ENCODE measurements at places on chromosomes 7 and 10.

DNA sequence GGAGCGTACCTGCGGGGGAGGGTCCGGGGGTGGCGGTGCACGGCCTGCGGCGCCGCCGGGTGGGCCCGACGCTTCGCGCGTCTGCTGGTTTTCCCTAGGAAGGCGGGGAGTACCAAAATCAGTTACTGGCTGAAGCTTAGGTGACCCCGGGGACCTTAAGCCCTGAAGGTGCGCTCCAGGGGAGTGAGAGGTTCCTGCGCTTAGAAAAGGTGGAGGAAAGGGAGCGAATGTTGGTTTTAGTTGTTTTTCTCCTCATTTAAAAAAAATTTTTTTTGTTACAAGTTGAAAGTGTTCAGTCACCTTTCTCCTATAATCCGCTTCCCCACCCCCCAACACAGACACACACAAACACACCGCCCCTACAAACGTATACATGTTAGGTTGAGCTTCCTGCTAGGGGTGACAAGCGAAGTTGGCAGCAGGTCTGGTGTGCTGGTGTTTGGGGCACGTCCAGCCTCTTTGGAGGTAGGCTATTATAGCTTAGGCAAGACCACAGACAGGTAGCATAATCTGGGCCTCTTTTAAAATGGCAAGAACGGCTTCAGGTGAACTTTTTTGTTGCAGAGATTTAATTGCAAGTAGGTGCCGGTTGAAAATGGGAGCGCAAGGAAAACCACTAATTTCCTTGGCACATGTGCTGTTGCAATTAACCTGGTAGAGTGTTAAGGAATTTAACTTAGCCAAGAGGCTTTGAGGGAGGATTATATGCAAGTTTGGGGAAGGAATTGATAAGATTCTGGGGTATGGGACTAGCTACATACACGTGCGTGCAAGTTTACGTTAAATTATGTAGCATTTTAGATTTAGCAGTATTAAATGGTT is 945 bp downstream of the ADD3 start:
- H3K4me1 ChIP-seq, result peaks cover 63% of the 10 kb centered on the region
- no peaks in the 10 kb centered on the region for H3K27me3 ChIP-seq
- peak; percentile 52 for DNase-seq

- no peak overlapping the region for H3K27ac ChIP-seq
- no peaks in the 10 kb centered on the region for H3K36me3 ChIP-seq
- H3K4me3 ChIP-seq, result no peak overlapping the region
Observed at GRCh38 chr10:16809074-16809718, 8.0 kb downstream of the RSU1 start.

DNA sequence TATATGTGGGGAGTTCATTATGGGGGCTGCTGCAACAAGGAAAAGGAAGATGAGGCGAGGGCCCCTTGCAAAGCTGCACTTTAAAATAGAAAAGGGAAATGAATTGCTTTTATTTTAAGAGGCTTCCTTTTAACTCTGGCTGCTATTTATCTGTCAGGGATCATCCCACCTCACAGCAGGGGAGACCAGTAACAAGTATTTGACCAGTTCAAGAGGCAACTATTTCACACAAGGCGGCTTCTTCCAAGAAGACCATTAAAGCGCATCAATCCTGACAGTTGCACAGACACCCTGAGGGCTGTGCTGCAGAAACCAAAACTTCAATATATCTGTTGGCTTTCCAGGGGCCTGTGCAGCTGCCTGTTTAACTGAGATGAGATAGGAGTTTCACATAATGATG is 1009.2 kb downstream of the SORCS3 start:
- DNase-seq, result no peak
- H3K36me3 ChIP-seq, result no peaks in the 10 kb centered on the region
- H3K27ac ChIP-seq, result no peak overlapping the region
- H3K27me3 ChIP-seq, result no peaks in the 10 kb centered on the region

DNA sequence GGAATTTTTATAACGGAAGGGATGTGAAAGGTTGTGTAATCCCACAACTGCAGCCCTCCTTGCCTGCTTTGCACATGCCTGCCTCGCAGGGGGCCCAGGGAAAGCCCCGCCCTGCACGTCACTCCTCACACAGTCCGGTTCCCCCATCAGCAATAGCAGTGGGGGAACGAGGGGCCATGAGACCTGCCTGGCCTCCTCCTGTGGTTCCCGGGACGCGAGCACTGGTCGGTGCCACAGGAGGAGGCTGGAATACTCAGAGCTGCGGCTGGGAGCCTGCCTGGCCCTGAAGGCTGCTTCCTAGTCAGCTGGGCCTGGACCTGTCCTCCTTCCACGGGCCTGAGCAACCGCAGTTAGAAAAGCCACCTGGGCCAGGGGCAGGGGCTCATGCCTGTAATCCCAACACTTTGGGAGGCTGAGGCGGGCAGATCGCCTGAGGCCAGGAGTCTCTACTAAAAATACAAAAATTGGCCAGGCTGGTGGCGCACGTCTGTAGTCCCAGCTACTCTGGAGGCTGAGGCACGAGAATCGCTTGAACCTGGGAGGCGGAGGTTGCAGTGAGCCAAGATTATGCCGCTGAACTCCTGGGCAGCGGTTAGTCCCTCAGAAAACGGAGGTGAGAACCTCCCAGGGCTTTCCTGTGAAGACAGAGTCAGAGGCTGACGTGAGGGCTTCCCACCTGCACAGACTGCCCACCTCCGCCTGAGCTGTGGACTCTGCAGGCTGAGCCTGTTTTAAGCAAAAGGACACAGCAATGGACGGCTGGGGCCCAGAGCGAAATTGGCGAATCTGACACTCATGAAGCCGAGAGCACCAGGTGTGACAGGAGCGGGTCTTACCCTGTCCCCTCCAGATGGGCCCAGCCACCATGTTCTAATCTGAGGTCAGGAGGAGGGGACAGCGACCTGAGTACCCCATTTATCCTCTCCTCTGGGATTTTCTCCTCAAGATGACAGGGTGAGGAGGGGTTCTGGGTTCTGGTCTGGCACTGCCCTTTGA is 52.9 kb downstream of the VIPR2 start:
- DNase-seq, result no peak
- no peak overlapping the region for H3K27ac ChIP-seq
- H3K4me3 ChIP-seq, result no peak overlapping the region
- H3K27me3 ChIP-seq, result peaks cover 3% of the 10 kb centered on the region

DNA sequence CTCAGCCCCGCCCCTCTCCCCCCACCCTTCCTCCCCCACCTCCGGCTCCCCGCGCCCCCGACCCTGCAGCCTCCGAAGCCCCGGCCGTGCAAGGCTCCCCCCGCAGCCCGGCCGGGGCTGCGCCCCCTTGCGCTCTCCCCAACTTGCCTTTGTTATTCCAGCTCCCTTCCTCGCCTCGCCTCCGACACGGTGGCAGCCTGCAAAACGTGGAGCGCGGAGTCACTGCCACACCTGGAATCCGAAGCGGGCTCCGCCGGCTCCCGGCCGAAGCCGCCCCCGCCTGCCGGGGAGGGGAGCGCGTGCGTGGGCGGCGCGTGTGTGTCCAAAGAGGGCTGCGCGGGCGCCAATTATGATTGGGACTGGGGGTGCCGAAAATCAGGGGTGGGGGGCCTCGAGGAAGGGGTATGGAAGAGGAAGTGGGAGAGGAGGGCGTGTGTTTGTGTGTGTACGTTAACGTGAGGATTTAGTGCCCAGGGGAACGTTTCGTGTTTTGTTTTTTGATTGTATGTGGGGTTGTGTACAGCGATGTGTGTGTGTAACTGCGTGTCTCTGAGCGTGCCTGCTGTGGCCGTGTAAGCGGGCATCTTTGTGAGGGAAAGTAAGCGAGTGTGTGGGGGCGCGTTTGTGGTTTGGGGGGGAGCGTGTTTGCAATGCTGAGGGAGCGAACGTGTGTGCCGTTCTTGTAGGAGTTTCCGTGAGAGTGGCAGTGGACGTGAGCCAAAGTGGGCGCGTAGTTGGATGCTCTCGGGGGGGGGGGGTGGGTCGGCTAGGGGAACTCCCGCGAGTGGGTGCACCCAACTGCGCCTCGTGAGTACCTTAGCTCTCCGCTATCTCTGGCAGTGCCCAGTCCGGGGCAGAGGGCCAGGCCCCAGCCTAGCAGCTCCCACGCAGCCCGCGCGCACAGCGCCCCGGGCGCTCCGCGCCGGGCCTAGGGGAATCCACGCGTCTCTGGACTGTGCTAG is 1.2 kb upstream of the ZMIZ1 start:
- H3K4me1 ChIP-seq, result peaks cover 56% of the 10 kb centered on the region
- H3K27ac ChIP-seq, result peak overlapping the region; percentile 29
- no peaks in the 10 kb centered on the region for H3K36me3 ChIP-seq

DNA sequence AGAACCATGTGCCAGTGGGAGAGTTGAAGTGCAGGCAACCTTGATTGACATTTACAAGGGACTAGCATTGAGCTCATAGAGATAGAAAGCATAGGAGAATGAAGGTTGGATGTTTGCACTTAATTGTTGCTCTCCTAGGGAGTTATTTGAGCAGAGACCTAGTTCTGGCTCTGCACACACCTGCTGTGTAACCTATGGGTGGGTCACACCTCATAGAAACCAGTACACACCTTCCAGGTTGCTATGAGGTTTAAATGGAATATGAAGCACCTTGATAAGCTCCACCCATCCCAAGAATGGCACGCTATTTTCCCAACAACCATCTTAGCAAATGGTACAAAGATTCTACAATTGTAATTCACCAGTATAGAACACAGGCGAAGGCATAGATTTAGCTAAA is 86.2 kb upstream of the AOAH start:
- H3K36me3 ChIP-seq, result no peaks in the 10 kb centered on the region
- H3K27me3 ChIP-seq, result no peaks in the 10 kb centered on the region
- no peak overlapping the region for H3K27ac ChIP-seq
- no peak for DNase-seq
- H3K4me1 ChIP-seq, result peaks cover 25% of the 10 kb centered on the region
- no peak overlapping the region for H3K4me3 ChIP-seq

DNA sequence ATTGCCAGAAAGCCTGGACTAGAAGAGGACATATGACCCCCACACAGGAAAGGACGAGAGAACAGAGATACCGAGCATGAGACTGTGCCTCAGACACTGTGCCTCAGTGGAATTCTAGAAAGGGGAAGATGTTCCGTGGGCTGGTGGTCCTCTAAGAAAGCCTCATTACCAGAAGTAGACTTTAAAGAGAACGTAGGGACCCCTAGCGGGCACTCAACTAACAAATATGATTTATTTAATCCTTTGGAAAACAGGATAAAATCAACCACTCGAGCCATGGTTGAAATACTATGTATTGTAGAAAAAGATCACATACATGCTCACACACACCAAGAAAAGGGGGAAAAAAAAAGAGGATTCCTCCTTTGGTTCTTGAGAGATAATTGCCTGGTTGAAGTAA is 701.2 kb upstream of the SORCS1 start:
- no peak overlapping the region for H3K27ac ChIP-seq
- no peak overlapping the region for H3K4me3 ChIP-seq
- no peaks in the 10 kb centered on the region for H3K4me1 ChIP-seq
- no peaks in the 10 kb centered on the region for H3K36me3 ChIP-seq
- no peak for DNase-seq
- H3K27me3 ChIP-seq, result no peaks in the 10 kb centered on the region

DNA sequence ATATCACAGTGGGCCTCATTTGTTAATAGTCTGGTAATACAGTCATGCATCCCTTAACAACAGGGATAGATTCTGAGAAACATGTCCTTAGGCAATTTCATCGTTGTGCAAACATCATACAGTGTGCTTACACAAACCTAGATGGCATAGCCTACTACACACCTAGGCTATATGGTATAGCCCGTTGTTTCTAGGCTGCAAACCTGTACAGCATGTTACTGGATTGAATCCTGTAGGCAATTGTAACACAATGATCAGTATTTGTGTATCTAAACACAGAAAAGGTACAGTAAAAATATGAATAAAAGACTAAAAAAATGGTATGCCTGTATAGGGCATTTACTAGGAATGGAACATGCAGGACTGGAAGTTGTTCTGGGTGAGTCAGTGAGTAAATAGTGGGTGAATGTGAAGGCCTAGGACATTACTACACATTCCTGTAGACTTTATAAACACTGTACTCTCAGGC is 12.0 kb upstream of the RHOBTB1 start:
- DNase-seq, result peak; percentile 81
- 0 out of 3 replicates have a peak, but pooled peaks cover 5% of the 10 kb centered on the region for H3K36me3 ChIP-seq
- H3K27ac ChIP-seq, result peak overlapping the region; percentile 64

GRCh38 chr10:68088740-68089139 is 13.7 kb upstream of the HERC4 start:
- H3K27me3 ChIP-seq, result 0 out of 3 replicates have a peak, but pooled peaks cover 4% of the 10 kb centered on the region
- H3K27ac ChIP-seq, result no peak overlapping the region
- no peak overlapping the region for H3K4me3 ChIP-seq
- H3K4me1 ChIP-seq, result no peaks in the 10 kb centered on the region

DNA sequence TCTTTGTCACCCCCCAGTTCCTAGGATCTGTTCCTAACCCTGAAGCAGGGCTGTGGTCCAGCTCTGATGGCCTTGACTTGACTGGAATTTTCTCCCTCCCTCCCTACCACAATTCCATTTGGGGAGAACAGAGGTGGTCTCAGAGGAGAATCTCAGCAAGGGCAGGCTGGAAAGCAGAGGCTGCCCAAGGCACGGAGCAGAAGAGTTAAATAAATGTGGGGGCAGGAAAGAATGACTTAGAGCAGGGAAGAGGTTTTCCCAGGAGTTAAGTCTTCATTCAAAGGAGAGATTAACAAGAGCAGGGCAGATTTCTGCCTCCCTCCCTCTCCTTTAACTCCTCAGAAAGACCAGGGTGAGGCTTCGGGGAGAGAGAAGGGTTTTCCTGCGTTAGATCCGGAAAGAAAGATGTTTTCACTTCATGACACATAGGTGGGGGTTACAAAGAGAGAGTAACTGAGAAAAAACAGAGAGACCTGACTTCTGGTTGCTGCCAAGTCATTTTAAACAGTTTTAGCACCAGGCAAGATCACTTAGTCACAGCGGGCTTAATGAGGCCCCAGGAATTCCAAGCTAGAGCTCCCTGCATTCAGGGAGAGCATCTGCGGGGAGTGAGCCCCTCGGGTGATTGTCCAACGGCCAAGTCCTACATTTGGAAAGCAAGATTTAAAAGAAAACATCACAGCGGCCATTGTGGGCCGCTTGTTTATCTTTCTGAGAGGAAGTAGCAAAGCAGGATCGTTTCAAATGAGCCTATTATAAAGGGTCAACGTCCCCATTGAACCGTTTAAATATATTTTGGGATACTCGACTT is 78.7 kb downstream of the ARHGAP22 start:
- 0 out of 2 replicates have a peak, but pooled peaks cover 5% of the 10 kb centered on the region for H3K4me1 ChIP-seq
- no peak for DNase-seq
- H3K27ac ChIP-seq, result no peak overlapping the region
- peaks cover 41% of the 10 kb centered on the region for H3K27me3 ChIP-seq
- no peaks in the 10 kb centered on the region for H3K36me3 ChIP-seq

- DNase-seq, result no peak
- peaks cover 35% of the 10 kb centered on the region for H3K27me3 ChIP-seq
- H3K36me3 ChIP-seq, result peaks cover 6% of the 10 kb centered on the region
- H3K4me1 ChIP-seq, result peaks cover 37% of the 10 kb centered on the region
- no peak overlapping the region for H3K27ac ChIP-seq
- no peak overlapping the region for H3K4me3 ChIP-seq
Observed at GRCh38 chr7:157006829-157007469, 3.5 kb downstream of the MNX1 start.

- no peak for DNase-seq
- no peak overlapping the region for H3K27ac ChIP-seq
- H3K4me3 ChIP-seq, result no peak overlapping the region
- no peaks in the 10 kb centered on the region for H3K4me1 ChIP-seq
- H3K27me3 ChIP-seq, result peaks cover 32% of the 10 kb centered on the region
- no peaks in the 10 kb centered on the region for H3K36me3 ChIP-seq
Observed at GRCh38 chr10:1520909-1521565, 216.3 kb downstream of the ADARB2 start.

- no peaks in the 10 kb centered on the region for H3K36me3 ChIP-seq
- no peak for DNase-seq
- H3K27ac ChIP-seq, result no peak overlapping the region
- H3K4me3 ChIP-seq, result no peak overlapping the region
- H3K27me3 ChIP-seq, result no peaks in the 10 kb centered on the region
- peaks cover 13% of the 10 kb centered on the region for H3K4me1 ChIP-seq
Observed at GRCh38 chr10:35928748-35929147, 286.7 kb upstream of the FZD8 start.

All from HepG2 (cell line).